OCI-M1 (cell line): ENCODE measurements at places on chromosomes 12 and 14.

DNA sequence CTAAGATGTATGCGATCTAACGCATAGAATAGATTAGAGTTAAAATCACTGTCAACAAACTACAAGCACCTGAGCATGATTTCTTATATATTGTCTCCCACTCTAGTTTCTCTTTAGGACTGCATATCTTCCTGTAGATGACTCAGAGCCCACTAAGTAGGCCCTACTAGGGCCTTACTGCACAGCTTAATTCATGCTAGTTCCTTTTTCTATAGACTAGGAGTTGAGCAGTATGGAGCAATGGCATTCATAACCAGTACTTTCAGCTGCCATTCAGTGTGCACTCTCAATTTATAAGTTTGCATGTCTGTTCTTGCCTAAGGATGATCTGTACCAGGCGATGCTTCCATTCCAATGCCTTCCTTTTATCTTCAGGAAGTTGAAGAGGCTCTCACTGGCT, 103.5 kb downstream of the METTL25 start:
- peak; percentile 16 for DNase-seq

- no peak for DNase-seq
Observed at GRCh38 chr12:14059548-14059947, 78.1 kb upstream of the GRIN2B start.

DNA sequence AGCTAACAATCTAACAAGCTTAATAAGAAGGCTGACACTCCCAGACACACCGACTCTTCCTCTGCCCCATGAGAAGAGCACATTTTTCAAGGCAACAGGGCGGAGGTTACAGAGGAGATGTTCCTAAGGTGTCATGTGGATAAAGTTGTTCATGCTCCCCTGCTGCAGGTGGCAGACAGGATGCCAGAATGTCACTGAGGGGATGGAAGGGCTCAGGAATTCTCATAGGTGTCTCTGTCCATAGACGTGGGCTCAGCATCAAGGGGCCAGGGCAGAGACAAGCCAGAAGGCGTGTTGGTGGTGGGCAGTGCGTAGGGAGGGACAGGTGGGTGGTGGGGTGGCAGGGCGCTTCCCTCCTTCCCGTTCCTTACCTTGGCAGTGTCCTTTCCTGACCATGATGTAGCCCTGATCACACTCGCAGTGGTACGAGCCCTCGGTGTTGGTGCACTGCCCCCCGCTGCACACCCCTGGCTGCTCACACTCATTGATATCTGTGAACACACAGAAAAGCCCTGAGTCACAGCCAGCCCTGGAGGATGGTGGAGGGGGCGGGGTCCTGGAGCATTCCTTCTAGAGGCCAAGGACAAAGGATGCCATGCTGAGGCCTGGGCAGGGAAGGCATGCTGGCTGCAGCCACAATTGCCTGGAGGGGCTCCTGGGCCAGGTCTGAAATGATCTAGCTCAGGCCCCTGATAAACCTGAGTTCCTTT, 23.0 kb downstream of the ISCA2 start:
- no peak for DNase-seq

DNA sequence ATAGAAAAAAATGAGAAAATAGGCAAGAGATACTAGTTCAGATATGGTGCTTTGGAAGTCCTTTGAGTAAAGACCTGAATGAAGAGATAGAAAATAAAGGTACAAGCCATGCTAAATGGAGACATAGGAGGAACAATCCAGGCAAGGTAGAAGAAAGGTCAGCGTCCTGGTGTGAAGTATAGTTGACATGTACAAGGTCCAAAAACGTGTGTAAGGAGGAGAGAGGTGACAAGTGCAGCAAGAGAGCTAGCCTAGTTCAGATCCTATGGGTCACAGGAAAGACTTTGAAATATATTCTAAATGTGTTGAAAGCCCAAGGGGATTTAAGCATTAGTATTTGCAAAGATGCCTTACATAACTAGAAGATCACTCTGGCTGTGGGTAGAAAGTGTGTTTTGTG, 88.2 kb downstream of the SLCO1B1 start:
- DNase-seq, result no peak
